ENCODE measurements at places on chromosomes 2 and 18.

- no peak for DNase-seq
Observed at GRCh38 chr2:221747289-221747972, 175.3 kb upstream of the EPHA4 start.

GRCh38 chr2:44939106-44940048 lies 2.1 kb upstream of the SIX3 start:
- DNase-seq: no peak

DNA sequence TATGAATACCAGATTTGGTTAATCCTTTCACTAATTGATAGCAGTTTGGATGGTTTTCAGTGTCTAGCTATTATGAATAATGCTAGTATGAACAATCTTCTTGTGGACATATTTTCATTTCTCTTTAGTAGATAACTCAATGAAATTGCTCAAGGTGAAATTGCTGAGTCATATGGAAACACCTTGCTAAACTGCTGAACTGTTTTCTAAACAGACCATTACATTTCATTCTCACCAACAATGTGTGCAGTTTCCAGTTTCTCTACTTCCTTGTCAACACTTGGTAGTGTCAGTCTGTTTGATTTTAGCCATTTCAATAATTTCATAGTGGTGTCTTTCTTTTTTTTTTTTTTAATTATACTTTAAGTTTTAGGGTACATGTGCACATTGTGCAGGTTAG lies 250.0 kb downstream of the HRH4 start:
- DNase-seq: no peak

DNA sequence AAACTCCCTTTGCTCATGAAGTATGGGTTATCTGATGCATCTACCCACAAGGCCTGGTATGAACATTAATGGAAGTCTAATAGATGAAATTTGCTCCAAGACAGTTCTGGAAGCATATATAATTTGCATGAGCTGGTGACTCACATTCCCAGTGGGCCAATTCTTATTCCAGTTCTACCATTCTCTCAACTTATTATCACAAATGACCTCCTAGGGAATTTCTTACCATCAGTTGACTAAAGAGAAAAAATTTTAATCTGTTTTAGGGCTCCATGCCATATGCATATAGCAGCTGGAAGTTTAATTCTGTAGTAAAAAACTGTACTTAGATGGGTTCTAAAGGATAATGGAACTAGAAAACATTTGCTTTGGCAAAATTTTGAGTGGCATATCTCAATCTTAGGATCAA lies 165.2 kb upstream of the COL3A1 start:
- no peak for DNase-seq

- DNase-seq: no peak
Observed at GRCh38 chr2:193371200-193371599, 1176.5 kb upstream of the TMEFF2 start.

DNA sequence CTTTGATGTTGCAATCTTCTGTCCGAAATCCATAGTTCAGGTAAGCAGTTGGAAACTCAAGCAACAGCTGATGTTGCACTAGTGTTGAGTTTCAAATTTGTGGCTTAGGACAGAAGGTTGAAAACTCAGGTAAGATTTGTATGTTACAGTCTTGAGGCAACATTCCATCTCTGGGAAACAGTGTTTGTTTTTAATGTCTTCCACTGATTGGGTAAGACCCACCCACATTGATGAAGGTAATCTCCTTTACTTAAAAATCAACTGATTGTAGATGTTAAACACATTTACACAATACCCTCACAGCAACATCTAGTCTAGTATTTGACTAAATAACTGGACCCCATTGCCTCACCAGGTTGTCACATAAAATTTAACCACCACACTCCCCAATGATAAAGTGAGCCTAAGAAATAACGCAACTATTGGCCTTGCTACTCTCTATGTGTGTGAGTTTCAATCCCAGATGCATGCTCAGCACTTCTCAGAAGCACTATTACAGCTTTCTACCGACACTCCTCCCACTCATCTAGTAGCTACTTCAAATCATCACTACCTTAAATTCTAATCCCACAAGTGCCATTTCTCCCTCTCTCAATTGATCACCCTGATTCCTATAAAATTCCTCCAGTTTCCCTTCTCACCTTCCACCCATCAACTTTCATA lies 164.0 kb downstream of the MBD2 start:
- no peak for DNase-seq

DNA sequence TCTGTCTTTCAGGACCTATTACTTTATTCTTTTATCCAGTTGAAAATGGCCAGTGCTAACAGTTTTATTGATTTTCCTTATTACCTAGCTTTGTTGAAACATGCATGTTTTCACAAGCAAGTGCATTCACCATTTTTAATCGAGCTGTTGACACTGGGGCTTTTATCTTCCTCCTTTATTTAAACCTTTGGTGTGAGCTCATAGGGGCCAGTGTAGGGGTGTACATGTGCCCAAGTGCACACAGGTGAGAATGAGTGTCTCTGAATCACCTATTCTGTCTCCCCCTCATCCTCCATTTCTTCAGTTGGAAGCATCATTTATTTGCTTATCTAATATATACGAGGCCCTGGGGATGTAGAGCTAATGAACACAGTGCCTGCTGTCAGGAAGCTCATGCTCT lies 199.1 kb downstream of the PRKCE start:
- DNase-seq: no peak

- DNase-seq: no peak
Observed at GRCh38 chr2:236511266-236511665, 58.4 kb upstream of the ACKR3 start.

GRCh38 chr18:74499633-74500032 lies 3.5 kb downstream of the CNDP2 start:
- DNase-seq: no peak

GRCh38 chr2:25324905-25325592 lies 16.7 kb downstream of the DNMT3A start:
- DNase-seq: no peak

DNA sequence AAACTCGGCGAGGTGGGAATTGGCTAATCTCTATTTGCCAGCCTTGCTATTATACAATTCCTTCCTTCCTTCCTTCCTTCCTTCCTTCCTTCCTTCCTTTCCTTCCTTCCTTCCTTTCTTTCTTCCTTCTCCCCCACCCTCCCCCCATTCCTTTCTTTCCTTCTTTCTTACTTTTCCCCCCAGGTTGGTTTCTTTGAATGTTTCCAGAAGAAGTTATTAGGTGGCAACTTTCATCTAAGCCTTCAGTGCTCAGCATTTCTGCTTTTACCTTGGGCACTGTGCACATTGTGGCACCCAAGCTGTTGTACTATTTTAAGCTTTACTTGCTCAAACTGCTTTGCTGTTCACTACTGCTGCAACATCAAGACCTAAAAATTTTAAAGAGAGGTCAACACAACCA lies 17.2 kb upstream of the CSRNP3 start:
- no peak for DNase-seq

DNA sequence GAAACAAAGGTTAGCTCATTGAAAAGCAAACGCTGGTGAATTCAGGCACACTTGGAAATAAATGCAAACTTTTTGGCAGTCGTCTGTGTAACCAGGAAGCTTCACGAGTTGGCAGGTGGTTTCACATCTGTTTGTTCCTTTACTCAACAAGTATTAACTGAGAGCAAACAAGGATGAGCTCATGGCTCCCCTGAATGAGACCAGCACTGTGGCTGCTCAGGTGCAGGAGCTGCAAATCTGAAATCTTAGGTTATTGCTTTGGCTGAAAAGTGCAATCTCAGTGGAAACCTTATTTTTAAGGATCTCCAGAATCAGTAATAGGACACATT lies 46.3 kb downstream of the SH3RF3 start:
- no peak for DNase-seq

- DNase-seq: no peak
Observed at GRCh38 chr2:200975672-200976071, 12.2 kb upstream of the ORC2 start.

DNA sequence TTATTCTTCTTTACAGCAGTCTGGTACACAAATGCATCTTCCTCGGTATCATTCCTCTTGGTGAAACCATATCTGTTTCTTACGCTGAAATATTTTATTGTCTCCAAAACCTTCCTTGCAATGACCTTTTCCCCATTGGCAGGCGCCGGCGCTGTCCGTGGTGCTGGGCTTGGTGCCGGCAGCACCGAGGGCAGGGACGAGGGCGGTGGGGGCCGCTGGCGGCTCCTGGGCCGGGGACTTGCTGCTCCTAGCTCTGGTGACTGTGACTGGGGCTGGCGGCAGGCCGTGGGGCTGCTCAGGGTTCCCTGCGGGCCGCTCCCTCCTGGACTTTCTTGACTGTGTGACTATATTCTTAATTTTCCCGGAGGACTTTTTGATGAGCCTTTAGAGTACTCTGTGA lies 72.5 kb downstream of the GPR39 start:
- no peak for DNase-seq

GRCh38 chr2:200109421-200109820 lies 154.0 kb downstream of the MAIP1 start:
- no peak for DNase-seq
